CMK (cell line): ENCODE measurements at places on chromosomes 7 and 10.

- DNase-seq: no peak
Observed at GRCh38 chr7:33261585-33261984, 132.2 kb downstream of the BBS9 start.

- DNase-seq: no peak
Observed at GRCh38 chr10:59366290-59366689, 3.9 kb upstream of the FAM13C start.

- DNase-seq: no peak
Observed at GRCh38 chr10:15310776-15311568, 60.1 kb downstream of the FAM171A1 start.

DNA sequence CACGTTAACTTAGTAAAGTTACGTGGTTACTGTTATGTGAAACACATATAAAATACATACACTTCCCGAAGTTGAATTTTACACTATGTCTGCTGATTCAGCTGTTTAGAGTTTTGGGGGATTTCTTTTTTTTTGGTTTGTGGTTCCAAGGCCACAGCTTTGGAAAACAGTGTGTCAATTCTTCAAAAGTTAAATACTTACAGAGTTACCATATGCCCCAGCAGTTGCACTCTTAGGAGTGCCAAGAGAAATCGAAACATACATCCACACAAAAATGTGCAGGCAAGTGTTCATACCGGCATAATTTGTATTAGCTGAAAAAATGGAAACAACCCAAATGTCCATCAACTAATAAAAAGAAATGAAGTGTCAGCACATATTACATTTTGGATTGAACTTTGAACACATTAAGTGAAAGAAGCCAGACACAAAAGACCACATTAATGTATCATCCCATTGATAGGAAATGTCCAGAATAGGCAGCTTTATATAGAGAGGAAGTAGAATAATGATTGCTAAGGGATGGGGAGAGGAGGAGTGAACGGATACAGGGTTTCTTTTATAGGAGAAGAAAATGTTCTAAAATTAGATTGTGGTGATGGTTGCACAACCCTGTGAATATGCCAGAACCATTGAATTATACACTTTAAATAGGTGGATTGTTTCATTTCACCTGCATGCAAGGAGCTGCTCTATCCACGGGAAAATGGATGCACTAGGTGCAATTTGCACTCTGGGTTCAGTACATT, 17.6 kb downstream of the APBB1IP start:
- DNase-seq: no peak

DNA sequence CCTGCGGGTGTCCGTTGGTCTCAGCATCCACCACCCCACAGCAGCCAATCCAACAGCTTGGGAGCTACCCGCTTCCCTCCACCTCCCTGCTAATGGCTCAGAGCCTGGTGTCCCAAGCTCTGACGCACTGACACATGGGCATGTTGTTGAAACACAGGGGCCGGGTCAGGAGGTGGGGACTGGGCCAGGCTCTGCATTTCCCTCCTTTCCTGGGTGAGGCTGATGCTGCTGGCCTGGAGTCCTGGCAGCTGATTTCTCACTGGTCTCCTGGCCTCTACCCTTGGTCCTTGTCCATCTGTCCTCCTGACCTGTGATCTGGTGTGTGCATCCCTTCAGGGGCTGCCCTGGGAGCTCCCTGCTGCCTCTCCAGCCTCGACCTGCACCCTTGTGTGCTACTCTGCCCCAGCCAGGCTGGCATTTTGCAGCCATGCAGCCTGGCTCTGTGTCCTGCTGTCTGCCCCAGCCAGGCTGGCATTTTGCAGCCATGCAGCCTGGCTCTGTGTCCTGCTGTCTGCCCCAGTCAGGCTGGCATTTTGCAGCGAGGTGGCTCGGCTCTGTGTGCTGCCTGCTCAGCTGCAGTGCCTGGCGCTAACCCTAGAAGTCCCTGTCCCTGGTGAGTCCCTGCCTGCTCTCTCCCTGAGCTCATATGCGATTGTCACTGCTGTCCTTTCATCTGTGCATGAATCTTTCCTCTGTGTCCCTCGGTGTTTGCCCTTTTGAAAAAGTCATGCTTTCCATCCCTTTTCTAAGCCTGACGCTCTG, 14.0 kb downstream of the AMZ1 start:
- DNase-seq: no peak

DNA sequence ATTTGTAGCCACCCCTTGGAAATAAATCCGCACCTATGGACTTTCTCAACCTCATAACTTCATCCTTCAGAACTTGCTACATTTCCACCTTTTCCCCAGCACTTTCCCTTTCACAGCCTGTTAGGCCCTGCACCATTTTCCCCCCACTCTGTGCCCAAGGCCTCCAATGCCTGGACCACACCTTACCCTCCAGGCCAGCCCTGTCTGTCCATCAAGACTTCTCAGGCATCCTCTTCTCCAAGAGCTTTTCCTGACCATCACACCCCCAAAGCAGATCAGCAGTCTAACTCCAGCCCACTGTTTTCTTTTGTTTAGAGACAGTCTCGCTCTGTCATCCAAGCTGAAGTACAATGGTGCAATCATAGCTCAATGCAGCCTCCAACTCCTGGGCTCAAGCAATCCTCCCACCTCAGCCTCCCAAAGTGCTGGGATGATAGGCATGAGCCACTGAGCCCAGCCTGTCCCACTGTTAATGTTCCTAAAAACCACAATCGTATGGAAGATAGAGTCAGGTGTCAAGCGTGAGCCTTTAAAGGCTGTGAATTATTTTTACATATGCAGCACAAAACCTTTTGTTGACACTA, 116.8 kb downstream of the PARD3 start:
- DNase-seq: no peak
